CD4-positive, alpha-beta T cell treated with Interleukin-17A for 1 hour (primary cell): ENCODE measurements at places on chromosomes 16 and 17.

- no peak for DNase-seq
Measured at GRCh38 chr17:28363186-28363585, 1.8 kb downstream of the SEBOX start.

GRCh38 chr17:78853926-78854394, 13.3 kb upstream of the USP36 start:
- DNase-seq = no peak

DNA sequence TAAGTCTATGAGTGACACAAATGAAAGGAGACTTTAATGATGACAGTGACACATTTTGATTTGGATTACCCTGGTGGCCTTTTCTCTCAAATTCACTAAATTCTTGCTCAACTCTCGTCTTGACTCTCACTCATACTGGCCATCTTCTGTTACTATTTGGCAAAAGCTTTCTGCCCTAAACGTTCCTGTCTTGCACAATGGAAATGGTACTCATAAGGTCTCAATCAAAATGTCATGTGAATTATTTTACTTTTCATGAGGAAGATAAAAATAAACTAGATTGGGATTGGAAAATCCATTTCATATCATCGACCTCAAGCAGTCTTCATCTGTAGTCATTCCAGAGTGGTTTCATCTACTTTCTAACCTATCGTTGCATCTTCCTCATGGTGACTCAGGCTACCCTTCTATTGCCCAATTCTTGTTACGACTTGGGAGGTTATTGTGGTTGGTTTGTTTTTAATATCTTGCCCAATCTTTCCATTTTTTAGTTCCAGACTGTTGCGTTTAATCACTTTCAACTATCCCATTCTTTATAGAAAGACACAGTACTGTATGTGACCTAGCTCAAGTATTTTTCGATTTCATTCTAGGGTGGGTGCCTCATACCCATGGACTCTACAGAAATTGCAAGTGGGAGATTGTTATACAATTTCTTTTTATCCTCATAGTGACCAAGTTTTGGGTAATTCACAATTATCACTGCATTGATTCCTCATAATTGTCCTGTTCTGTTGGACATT, 317.2 kb upstream of the KCNJ16 start:
- no peak for DNase-seq

- DNase-seq = no peak
Measured at GRCh38 chr17:63096426-63096825, 130.4 kb downstream of the TANC2 start.

GRCh38 chr16:85525420-85526184, 87.5 kb upstream of the GSE1 start:
- DNase-seq = no peak

- peak; percentile 84 for DNase-seq
Measured at GRCh38 chr16:58511933-58512815, 3.1 kb upstream of the SETD6 start.

- no peak for DNase-seq
Measured at GRCh38 chr17:61402978-61403800, 3.5 kb downstream of the TBX2 start.

DNA sequence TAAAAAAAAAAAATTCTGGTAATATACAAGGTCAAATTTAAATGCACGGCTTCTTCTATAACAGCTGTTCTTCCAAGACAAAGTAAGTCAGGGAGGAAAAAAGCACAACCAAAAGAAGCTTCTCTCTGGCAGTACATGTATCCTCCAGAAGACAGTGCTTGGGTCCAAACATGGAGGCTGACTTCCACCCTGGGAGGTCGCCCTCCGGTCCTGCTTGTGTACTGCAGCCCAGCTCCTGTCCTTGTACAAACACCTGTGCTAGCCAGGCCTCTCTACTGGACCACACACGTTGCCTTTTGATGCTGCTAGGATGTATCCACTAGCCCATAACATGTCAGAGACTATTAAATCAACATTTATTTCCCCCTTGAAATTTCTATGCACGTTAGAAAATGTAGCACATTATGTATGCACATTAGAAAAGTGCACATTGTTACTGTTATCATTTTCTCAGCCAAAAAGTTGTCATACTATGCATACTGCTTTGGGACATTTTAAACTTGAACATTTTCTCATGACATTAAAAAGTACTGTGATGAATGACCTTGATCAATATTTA, 21.9 kb downstream of the TEKT3 start:
- no peak for DNase-seq

DNA sequence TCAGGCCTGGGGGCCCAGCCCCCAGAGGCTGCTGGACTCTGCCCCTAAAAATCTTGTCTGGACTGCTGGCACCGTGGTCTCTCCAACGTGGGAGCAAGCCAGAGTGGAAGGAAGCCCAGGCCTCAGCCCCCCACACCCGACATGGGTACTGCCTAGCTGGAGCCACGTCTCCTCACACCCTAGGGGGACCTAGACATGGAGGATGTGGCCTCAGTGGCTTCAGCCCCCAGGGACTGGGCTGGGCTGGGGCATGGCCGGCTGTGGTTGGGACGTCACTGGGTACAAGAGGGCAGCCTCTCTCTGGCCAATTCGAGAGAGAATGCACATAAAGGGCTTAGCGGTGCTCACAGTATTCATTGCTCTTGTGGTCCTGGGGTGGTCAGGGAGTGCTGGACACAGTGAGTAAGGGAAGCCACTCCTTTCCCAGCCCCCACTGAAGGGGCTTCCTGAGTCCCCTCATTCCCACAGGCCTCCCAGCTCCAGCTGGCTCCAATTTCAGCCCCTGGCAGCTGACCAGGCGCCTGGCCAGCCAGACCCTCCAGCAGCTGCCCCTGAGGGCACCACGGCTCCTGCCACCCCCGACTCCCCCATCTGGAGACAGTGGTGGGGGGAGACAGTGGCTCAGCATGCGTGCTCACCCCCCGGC, 1.1 kb downstream of the CDH15 start:
- no peak for DNase-seq

DNA sequence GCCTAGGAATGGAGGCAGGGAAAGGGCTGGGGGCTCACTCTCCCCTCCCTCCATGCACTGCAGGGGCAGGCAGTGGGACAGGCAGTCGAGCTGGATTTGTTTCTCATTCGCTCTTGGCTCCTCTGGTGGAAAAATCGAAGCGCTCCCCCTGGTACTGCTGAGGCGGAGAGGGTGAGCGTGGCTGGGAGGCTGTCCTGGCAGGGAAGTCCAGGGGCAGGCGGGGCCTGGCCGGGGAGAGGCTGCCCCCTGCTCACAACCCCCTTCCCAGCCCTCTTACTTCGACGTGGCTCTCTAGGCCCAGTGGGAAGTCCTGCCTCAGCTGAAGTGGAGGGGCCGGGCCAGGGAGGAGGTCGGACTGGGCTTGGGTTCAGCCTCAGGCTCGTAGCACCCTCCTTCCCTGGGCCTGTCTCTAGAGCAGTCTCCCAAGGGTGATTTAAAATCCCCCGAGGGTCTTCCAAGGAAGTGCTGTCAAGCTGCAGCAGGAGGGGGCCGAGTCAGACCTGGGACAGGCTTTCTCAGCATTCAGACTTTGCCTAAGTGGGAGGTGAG, 16.5 kb upstream of the TMEM92 start:
- no peak for DNase-seq

GRCh38 chr16:53093162-53093744, 38.5 kb downstream of the CHD9 start:
- DNase-seq = no peak

DNA sequence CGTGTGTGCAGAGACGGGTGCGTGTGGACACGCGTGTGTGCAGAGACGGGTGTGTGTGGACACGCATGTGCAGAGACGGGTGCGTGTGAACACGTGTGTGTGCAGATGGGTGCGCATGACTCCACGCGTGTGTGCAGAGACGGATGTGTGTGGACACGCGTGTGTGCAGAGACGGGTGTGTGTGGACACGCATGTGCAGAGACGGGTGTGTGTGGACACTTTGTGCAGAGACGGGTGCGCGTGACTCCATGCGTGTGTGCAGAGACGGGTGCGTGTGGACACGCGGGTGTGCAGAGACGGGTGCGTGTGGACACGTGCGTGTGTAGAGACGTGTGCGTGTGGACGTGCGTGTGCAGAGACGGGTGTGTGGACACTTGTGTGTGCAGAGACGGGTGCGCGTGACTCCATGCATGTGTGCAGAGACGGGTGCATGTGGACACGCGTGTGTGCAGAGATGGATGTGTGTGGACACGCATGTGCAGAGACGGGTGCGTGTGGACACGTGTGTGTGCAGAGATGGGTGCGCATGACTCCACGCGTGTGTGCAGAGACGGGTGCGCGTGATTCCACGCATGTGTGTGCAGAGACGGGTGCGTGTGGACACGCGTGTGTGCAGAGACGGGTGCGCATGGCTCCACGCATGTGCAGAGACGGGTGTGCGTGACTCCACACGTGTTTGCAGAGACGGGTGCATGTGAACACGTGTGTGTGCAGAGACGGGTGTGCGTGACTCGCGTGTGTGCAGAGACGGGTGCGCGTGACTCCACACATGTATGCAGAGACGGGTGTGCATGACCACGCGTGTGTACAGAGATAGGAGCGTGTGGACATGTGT, 1.6 kb upstream of the CD7 start:
- no peak for DNase-seq

GRCh38 chr16:57409065-57409464, 4.5 kb downstream of the CCL17 start:
- DNase-seq = no peak

GRCh38 chr17:10748531-10749181, 18.8 kb upstream of the TMEM220 start:
- no peak for DNase-seq

DNA sequence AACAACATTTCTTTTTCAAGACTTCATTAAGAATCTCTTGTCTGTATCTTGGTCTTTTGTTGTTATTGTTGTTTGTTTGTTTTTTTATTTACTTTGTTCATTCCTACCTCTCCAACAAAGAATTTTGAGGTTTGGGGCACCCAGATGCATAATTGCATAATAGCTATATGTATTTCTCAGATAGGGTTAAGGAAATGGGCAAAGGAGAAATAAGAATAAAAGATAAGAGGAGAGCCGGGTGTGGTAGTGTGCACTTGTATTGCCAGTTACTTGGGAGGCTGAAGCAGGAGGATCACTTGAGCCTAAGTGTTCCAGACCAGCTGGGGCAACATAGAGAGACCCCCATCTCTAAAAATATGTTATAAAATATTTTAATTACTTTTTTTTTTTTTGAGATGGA, 30.5 kb downstream of the CDH1 start:
- DNase-seq = no peak

DNA sequence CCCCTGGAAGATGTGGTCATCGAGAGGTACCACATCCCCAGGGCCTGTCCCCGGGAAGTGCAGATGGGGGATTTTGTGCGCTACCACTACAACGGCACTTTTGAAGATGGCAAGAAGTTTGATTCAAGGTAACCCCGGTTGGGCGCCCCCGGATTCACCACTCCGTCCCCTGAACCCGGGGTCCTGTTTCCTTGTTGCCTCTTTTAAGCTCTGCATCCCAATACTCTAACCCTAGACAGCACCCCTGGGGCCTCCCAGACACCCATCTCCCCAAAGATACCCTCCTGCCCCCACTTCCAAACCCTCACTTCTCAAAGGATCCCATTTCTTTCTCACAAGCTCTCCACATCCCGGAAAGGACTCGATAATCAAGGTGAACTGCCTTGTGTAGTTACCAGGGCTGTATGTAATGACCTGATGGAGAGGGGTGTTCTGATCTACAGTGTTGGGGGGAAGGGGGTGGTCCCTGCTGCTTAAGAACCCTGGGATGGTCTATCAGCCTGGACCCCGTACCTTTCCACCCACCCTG, 412 bp downstream of the FKBP10 start:
- no peak for DNase-seq

- no peak for DNase-seq
Measured at GRCh38 chr17:1180958-1181752, 1.4 kb upstream of the ABR start.

GRCh38 chr17:80585890-80586845, 41.5 kb downstream of the RPTOR start:
- no peak for DNase-seq

- no peak for DNase-seq
Measured at GRCh38 chr17:37037590-37038155, 88.9 kb downstream of the AATF start.

- DNase-seq = no peak
Measured at GRCh38 chr16:19745286-19746010, 27.4 kb downstream of the IQCK start.

GRCh38 chr16:65731833-65732232, 610.0 kb upstream of the CDH11 start:
- DNase-seq = no peak

- peak; percentile 36 for DNase-seq
Measured at GRCh38 chr16:2429771-2430663, 770 bp downstream of the CCNF start.

GRCh38 chr17:80968602-80969029, 23.0 kb upstream of the CHMP6 start:
- DNase-seq = no peak

DNA sequence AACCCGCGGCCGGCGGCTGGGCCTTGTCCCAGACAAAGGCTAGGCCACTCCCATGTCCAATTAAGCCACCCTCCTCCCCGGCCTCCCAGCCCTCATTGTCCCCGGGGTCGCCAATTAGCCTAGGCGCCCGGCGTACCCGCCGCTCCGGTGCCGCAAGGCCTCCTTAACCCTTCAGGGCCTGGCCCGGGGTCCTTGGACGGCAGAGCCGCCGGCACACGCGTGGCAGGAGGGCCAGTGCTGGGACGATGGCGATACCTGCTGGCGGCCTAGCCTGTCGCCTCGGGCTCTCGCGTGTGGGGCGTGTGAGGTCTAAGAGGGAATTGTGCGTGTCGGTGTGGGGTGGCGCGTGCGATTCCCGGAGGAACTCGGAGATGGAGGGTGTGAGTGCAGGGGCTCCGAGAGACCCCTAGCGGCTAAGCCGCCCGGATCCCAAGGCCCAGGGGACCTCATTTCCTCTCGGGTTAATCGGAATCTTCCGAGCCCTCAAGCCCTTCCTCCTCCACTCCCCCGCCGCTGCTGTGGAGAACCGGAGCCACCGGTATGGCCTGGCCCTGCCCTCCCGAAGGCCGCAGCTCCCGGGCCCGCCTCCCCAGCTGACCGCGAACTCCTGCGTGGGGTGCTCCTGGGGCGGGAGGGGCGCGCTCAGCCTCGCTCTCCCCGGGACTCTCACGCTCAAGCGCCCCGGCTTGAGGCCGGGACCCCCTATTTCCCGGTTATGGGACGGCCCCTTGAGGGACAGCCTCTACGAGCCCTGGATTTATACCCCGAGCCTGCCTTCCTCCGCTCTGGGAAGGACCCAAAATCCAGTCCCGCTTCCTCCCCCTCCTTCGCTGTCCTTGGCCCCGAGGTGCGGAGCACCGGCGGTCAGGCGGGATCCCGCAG, 11.9 kb downstream of the TBX2 start:
- no peak for DNase-seq

DNA sequence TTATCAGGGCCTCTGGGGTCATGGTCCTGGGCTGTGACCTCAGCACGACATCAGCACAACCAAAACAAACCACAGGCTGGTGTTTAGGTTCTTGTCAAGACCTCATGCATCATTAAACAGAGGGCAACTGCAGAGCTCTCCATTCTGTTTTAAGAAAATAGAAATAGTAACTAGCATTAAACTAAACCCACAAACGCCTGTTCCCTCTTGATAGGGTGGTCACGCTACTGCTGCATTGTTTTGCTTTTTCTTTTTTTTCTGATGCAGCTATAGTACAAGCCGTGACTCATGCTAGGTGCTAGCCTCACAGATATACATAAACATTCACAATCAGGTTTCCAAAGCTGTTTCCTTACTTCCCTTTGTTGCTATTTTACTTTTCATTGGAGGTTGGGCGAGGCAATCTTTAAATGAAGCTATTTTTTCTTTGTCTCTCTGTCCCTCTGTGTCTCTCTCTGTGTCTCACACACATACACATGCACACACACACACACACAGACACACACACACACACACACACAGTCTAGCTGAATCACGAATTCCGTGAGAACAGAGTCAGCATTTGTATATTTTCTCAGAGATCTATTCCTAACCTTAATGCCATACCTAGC, 310.3 kb downstream of the CDH13 start:
- DNase-seq = peak; percentile 18
